ENCODE measurements at places on chromosomes 6 and 20.

DNA sequence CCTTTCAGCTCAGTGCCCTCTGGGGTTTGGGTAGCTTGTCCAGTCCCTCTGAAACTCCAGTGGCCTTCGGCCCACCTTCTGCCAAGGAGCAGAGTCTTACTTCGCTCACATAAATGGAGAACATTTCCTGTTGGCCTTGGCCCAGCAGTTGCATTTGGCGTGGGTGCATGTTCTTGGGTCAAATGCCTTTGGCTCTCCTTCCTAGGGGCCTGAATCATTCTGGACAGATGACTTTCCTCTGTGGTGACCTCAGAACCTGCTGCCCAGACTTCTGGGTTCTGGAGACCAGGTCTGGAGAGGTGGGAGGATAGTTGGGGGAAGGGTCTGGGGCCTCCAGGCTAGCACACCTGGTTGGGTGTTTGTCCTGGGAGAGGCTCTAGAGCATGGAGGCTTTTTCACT, 29.3 kb downstream of the BCAS4 start:
- no peak for DNase-seq

DNA sequence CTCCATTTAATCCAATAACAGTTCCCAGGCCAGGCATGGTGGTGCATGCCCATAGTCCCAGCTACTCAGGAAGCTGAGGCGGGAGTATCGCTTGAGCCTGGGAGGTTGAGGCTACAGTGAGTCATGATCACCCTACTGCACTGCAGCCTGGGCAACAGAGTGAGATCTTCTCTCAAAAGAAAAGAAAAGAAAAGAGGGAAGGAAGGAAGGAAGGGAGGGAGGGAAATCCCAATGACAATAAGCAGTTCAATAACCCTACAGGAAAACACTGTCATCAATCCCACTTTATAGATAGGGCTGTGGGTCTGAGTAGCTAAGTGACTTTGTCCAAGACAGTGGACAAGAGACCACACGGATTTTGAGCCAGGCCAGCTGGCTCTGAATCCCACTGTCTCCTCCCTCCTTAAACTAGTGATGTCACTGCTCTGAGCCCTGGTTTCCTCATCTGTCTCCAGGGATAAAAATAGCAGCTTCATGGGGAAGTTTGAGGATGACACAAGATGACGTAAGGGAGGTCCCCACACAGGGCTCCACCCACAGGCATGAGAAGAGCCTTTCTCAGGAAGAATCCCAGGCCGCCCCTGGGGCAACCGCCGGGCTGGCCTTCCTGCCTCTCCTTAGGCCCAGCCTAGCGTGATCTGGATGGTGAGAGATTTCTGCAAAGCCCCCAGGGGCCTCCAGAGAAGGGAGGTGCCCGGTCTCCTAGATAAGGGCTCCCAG, 7.2 kb upstream of the TRIB3 start:
- peak; percentile 36 for DNase-seq

GRCh38 chr6:63683071-63683603, 47.5 kb downstream of the PHF3 start:
- DNase-seq: no peak

DNA sequence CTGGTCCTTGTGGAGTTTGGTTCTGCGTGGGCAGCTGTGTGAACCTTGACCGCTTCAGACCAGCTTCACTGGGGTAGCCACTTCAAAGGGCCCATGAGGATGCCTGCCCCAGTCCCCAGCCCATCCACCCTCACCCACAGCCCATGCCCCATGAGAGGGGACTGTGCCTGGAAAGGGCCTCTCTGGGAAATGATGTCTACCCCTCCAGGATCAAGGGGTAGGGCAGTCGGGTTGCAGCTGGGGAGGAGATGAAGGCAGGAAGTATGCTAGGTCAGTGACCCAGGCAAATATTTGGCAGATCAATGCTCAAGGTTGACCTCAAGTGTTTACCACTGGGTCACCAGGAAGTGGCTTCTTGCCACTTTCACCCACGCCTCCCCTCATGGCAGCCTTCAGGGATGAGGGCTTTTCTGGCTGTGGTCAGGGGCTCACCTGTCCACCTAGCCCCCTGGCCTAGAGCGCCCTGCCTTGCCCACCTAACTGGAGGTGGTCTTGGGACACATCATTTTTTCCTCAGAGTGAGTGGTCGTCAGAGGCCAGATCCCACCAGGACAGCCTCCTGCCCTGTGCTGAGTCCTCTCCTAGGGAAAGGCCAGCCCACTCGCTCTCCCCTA, 109.5 kb downstream of the SNX5 start:
- no peak for DNase-seq

DNA sequence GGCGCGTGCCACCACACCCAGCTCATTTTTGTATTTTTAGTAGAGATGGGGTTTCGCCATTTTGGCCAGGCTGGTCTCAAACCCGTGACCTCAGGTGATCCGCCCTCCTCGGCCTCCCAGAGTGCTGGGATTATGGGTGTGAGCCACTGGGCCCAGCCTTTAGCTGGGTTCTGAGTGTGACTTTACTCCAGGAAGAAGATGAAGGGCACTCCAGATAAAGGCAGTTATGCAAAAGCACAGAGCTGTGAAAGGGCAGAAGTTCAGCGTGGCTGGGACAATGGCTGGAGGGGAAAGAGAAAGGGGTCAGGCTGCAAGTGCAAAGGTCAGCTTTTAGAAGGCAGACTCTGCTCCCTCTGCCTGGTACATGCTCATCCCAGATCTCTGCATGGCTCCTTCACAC, 39.7 kb downstream of the MAP3K5 start:
- DNase-seq: no peak

GRCh38 chr6:30169658-30170614, 6.6 kb downstream of the TRIM15 start:
- no peak for DNase-seq

GRCh38 chr6:106870824-106871717, 103.5 kb downstream of the CD24 start:
- no peak for DNase-seq

DNA sequence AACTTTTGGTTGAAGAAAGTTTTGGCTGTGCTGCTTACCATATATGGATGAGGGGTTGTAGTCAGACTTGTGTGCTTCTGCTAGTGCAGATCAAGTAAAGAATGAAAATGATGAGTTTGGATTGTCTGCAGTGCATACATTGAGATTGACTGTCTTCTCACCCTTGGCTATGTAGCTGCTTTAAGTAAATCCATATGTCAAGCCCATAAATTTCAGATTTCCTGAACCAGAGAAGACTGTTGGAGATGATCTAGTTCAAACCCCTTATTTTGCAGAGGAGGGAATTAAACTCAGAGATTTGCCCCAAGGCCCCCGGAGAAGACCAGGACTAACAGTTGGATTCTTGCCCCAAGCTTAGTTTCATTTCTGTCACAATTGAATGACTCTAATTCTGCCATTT, 67.2 kb downstream of the PKIB start:
- no peak for DNase-seq

- no peak for DNase-seq
These were observed 455.8 kb upstream of the MAP3K7 start for GRCh38 chr6:91042656-91043055.

- DNase-seq: no peak
These were observed 161.7 kb downstream of the ISM1 start for GRCh38 chr20:13382786-13383185.

GRCh38 chr20:36040571-36040970, 72.2 kb downstream of the CNBD2 start:
- no peak for DNase-seq

- DNase-seq: no peak
These were observed 318.3 kb downstream of the HACE1 start for GRCh38 chr6:104541411-104541810.

- no peak for DNase-seq
These were observed 217.8 kb downstream of the ANKRD60 start for GRCh38 chr20:58010666-58011065.

DNA sequence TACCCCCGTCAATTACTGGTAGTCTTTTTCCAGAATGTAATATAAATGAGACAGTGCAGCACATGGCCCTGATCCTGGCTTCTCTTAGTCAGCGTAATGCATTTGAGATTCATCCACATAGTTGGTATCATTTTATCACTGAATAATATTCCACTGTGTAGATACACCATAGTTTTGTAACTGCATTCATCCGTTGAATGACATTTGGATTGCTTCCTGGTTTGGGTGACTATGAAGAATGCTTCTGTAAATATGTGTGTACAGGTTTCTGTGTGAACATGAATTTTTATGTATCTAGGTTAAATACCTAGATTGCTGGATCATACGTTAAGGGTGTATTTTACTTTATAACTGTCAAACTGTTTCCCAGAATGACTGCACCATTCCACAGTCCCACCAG, 62.6 kb upstream of the STMND1 start:
- DNase-seq: no peak

DNA sequence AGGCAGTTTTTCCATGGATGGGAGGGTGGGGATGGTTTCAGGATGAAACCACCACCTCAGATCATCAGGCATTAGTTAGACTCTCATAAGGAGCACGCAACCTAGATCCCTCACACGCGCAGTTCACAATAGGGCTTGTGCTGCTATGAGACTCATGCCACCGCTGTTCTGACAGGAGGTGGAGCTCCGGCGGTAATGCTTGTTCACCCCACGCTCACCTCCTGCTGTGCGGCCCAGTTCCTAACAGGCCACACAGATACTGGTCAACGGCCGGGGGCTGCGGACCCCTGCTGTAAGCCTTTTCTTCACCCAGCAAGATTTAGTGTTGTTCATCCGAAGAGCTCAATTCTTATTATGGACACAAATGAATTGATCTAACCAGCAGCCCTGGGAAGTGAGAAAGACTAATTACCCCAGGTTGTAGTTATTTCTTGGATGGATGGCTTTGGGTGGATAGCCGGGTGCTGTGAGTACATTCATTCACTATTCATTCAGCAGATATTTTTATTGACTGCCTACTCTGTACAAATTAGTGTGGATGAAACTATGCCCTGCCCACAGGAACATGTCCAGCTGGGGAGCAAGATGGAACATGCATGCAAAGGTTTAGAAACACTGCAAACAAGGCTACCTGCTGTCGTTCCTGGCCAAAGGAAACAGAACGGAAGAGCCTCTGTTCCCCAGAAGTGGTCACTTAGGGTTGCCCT, 57.2 kb downstream of the RIOK1 start:
- DNase-seq: no peak

DNA sequence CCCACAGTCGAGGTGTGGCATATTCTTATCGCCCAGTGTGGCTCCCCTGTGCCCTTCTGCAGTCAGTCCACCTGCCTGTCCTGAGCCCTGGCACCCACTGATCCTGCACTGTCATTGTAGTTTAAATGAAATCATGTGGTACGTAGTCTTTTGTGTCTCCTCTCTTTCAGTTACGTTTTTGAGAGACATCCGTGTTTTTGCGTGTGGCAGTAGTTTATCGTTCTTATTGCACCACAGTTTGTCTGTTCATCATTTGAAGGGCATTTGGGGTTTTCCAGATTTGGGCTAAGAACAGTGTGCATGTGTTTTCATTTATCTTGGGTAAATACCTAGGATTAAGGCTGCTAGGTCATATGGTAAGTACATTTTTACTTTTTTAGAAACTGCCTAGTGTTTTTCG, 49.3 kb downstream of the SPATA2 start:
- no peak for DNase-seq

GRCh38 chr20:61508301-61509096, 256.4 kb downstream of the CDH4 start:
- no peak for DNase-seq

DNA sequence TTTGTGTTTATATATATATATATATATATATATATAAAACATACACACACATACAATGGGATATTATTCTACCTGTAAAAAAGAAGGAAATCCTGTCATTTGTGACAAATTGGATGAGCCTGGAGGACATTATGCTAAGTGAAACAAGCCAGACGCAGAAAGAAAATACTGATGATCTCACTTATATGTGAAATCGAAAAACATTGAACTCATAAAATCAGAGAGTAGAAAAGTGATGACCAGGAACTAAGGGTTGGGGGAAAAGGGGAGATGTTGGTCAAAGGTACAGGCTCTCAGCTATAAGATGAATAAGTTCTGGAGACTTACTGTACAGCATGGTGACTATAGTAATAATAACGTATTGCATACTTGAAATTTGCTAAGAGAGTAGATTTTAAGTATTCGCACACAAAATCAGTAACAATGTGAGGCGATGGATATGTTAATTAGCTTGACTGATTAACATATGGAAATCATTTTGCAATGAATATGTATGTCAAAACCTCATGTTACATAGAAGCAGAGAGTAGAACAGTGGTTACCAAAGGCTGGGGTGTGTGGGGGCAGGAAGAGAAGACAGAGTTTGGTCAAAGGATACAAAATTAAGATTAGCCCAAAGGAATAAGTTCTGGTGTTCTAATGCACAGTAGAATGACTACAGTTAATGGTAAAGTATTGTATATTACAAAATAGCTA, 92.3 kb upstream of the PHACTR1 start:
- DNase-seq: no peak

DNA sequence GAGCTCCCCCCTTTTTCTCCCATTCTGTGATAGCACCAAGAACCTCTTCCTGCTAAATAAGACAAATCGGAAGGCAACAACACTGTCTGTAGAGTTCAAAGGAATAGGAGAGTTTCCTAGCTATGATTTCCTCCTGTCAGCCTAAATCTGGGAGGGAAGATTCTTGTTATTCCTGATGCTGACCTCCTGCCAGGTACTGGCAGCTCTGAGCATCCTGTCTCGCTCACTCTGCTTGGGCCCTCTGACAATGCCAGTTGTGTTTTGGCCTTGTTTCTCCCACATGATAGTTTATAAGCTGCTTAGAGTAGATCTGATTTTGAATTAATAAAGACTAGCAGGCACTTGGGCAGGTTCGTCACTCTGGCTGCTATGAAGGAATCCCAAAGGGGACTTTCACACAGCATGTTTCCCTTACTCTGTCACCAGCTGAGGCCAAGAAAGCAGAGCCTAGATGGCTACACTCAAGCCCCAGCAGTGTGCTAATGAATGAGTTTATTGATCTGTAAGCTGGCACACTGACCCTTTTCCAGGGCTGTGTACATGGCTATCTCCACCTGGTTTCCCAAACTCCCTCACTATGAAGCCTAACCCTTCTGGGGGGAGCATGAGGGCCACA, 52.3 kb downstream of the UQCC1 start:
- no peak for DNase-seq

- no peak for DNase-seq
These were observed 281.6 kb downstream of the KHDC1L start for GRCh38 chr6:72943699-72944098.

GRCh38 chr20:5001174-5002076, at the start of gene SLC23A2:
SLC23A2 (minus strand) TSS chr20:5001510; CDS start chr20:4932562, 68,948 bp downstream.
- no peak for DNase-seq

DNA sequence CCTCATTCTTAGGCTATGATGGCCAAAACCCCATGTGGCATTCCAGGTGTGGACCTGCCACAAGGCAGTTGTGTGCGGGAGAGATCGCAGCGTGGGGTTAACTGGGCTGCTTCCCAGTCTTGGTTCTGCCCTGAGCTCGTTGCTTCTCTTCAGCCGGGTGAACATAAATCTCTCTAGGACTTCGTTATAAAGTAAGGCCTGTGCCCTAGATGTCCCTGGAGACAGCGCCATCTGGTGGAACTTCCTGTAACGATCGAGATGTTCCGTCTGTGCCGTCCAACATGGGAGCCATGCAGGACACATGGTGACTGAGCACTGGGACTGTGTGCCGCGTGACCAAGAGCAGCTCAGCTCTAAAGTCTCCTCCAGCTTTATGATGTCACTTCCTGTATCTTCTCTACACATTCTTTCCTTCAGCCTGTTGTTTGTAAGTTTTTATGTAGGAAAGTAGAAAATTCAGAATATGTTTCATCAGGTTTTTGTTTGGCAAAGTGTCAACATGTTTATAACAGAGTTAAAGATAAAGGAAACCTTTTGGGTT, 26.8 kb upstream of the RPP40 start:
- DNase-seq: no peak
